ENCODE measurements at places on chromosomes 6 and 20. TPM values are rescaled to one million over a fixed set of nuclear protein-coding genes. Genes with fewer than 3 reads are reported as not detected.

DNA sequence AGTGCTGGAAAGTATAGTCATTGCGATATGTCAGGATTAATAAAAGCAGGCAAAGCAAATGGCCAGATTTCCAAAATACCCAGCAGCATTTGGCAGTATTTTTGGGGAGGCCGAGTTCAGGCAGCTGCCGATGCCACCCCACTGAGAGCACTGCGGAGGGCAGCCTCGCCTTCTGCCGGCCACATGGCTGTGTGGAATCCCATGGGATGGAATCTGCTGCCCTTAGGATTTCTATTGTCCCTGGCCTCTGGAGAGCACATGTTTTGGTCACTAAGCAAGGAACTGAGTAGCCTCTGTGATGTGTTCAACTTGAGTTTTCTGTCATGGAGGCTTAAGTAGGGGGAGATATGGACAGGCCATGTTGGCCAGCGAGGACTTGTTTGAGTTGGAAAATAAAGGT lies 123.0 kb downstream of the FARS2 start:
- DNase-seq: no peak

The LY6G6D gene
- total RNA-seq: not detected

The BPI gene
- total RNA-seq: not detected

The XKR7 gene
- total RNA-seq: under 0.01 TPM

The EYA2 gene
- total RNA-seq: 0.11 TPM

The TMEM200A gene
- 0.32 TPM for total RNA-seq

The PGBD1 gene
- total RNA-seq: 11.9 TPM

All from LHCN-M2 (cell line).